ENCODE measurements at places on chromosomes 3 and 15.

DNA sequence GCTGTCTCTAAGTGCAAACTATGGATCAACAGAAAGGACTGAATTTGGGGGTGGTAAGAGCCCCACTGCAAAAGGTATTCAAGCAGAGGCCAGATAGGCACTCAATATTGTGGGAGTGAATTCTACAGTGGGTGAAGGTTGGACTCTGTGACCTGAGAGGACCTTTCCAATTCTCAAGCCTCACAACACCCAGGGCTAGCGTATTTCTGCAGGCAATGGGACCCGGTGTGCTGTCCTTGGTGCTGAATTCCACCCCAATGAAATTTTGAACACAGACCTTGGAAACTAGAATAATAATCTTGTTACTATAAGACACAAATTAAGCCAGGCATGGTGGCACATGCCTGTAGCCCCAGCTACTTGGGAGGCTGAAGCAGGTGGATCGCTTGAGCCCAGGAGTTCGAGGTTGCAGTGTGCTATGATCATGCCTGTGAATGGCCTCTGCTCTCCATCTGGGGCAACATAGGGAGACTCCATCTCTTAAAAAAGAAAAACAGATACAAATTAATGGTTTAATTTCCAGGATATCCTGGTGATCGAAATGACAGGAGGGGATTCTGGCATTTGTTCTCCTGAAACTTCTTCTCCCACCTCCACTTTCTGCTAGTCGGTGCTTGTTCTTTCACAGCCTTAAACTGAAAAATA is 135.4 kb downstream of the RAB11A start:
- H3K4me3 ChIP-seq = no peak overlapping the region
- H3K36me3 ChIP-seq = no peaks in the 10 kb centered on the region
- H3K27ac ChIP-seq = no peak overlapping the region
- H3K27me3 ChIP-seq = no peaks in the 10 kb centered on the region
- H3K4me1 ChIP-seq = no peaks in the 10 kb centered on the region
- DNase-seq = no peak

DNA sequence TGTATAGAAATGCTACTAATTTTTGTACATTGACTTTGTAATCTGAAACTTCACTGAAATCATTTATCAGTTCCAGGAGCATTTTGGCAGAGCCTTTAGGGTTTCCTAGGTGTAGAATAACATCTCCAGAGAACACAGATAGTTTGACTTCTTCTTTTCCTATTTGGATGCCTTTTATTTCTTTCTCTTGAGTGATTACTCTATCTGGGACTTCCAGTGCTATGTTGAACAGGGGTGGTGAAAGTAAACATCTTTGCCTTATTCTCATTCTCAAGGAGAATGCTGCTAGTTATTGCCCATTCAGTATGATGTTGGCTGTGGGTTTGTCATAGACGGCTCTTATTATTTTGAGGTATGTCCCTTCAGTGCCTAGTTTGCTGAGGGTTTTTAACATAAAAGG is 697.9 kb upstream of the ROBO1 start:
- no peak overlapping the region for H3K27ac ChIP-seq
- no peaks in the 10 kb centered on the region for H3K4me1 ChIP-seq
- H3K27me3 ChIP-seq = no peaks in the 10 kb centered on the region
- H3K36me3 ChIP-seq = no peaks in the 10 kb centered on the region

- H3K4me3 ChIP-seq = no peak overlapping the region
- no peaks in the 10 kb centered on the region for H3K36me3 ChIP-seq
- no peak overlapping the region for H3K27ac ChIP-seq
Measured at GRCh38 chr3:191961529-191961928, 500.6 kb downstream of the PYDC2 start.

DNA sequence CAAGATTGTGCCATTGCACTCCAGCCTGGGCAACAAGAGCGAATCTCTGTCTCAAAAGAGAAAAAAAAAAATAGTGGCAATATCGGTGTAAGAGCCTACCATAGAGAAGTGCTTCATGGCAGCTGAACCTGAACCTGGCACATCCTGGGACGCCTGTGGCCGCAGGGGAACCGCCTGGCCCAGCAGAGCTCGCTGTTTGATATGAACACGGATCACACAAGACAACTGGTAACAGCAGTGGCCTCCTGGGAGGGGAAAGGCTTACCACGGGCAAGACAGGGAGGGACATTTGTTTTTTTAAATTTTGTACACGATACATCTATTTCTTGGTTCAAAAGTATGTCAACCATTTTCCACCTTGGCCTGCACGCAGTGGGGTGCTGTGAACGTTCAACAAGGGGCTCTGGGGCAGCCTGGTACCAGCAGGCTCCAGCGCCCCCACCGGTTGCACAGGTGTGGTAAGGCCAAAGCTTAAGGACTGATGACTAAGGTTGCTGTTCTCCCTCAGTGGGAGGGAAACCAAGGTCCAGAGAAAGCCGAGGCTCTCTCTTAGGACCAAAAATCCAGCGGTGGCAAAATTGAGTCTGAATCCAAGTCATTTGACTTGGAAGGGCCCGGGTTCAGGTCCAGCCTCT is 21.7 kb upstream of the EPHB3 start:
- H3K4me1 ChIP-seq = no peaks in the 10 kb centered on the region
- no peaks in the 10 kb centered on the region for H3K27me3 ChIP-seq
- no peak overlapping the region for H3K4me3 ChIP-seq
- no peak for DNase-seq

GRCh38 chr3:179260949-179261765 is 10.2 kb upstream of the KCNMB3 start:
- DNase-seq = peak; percentile 50
- no peaks in the 10 kb centered on the region for H3K36me3 ChIP-seq
- peak overlapping the region; percentile 15 for H3K27ac ChIP-seq

GRCh38 chr3:156051651-156052050 is 68.7 kb upstream of the KCNAB1 start:
- no peaks in the 10 kb centered on the region for H3K4me1 ChIP-seq
- H3K27me3 ChIP-seq = no peaks in the 10 kb centered on the region

GRCh38 chr3:157375342-157375986 is 61.2 kb upstream of the PTX3 start:
- H3K27ac ChIP-seq = no peak overlapping the region
- no peaks in the 10 kb centered on the region for H3K36me3 ChIP-seq
- no peaks in the 10 kb centered on the region for H3K4me1 ChIP-seq
- no peak overlapping the region for H3K4me3 ChIP-seq
- DNase-seq = no peak

Data from prostate gland (tissue), 2 donors.